ENCODE measurements at places on chromosomes 5 and 9. TPM values are rescaled to one million over a fixed set of nuclear protein-coding genes. Genes with fewer than 3 reads are reported as not detected.

The GMCL2 gene
- total RNA-seq, result not detected

The ARSI gene
- total RNA-seq, result 3.3 TPM

The ADAMTS16 gene
- not detected for total RNA-seq

The DMRT3 gene
- total RNA-seq, result not detected

The FOXD4L3 gene
- total RNA-seq, result not detected

The RACK1 gene
- 2,458 TPM for total RNA-seq
